Putamen (tissue), 1 donor: ENCODE measurements at places on chromosomes 16 and 17.

DNA sequence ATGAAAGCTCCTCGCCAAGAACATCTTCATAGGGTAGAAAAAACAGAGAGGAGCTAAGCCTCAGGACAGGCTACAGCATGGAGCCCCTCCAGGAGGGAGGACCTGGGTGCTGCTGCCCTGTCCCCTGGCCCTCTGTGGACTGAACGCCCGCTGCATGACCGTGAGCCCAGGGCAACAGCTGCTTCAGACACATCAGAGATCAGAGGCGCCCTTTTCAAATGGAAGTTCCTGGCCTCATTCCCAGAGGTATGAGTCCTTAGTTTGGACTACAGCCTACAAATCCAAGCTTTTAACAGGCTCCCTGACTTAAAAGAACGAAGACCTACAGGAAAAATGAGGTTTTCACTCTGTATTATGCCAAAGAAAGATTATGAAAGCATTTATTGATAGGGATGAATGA, 48.5 kb downstream of the ZNF18 start:
- DNase-seq = no peak

DNA sequence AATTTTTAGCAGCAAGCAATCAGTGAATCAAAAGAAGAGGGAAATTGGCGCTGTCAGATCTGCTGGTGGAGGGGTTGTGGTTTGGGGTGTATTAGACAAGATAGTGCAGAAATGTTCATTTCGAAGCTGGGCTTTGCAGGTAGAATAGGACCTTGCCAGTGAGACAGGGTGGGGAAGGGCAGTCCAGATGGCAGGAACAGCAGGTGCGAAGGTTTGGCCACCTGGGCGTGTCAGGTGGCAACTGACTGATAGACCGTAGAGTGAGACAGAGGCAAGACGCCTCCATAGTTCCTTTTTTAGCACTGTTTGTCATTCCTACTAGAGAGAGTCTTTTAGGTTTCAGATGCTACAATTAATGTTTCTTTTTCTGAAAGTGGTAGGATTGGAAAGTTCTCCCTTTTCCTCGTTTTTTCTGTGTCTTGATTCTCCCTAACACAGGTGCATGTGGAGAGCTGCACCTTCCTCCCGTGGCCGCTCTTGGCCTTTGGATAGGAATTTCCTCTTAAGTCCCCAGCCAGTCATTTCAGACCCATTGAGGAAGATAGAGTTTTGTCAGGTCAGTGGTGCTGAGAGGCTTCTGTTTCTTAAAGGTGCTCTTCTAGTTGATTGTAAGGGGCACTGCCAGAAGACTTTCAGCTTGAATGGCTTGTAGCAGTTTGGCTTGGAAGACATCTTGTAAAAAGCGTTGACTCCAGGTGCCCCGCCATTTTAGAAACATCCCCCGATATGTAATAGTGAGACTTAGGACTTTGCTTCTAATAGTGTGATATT, 315.6 kb downstream of the SNX29 start:
- DNase-seq = peak; percentile 44

- DNase-seq = no peak
Measured at GRCh38 chr17:43591779-43592562, 45.8 kb upstream of the ETV4 start.

GRCh38 chr17:70618641-70619040, 449.3 kb downstream of the KCNJ2 start:
- DNase-seq = no peak

- no peak for DNase-seq
Measured at GRCh38 chr17:64126918-64127317, 3.0 kb downstream of the ERN1 start.

- no peak for DNase-seq
Measured at GRCh38 chr16:21985524-21985923, 15.4 kb downstream of the PDZD9 start.

GRCh38 chr16:11094857-11095565, 150.6 kb downstream of the CLEC16A start:
- peak; percentile 26 for DNase-seq

GRCh38 chr17:40218006-40218739, 931 bp upstream of the WIPF2 start:
- no peak for DNase-seq

- no peak for DNase-seq
Measured at GRCh38 chr16:81632392-81633146, 146.5 kb upstream of the PLCG2 start.

DNA sequence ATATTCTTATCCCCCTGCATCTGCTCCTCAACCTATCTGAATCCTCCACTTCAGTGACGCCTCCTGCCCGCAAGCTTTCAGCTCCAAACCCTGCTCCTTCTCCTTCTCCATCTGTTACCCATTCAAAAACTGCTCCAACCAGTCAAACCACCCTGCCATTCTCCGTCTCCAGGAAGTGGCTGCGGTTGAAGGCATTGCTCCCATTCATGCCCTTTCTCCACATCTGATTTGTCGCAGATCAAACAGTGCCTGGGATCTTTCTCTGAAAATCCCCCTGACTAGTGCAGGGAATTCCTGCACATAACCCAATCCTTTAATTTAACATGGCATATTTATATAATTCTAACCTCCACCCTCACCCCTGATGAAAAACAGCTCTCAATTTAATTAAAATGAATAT, 56.3 kb downstream of the SLFN5 start:
- no peak for DNase-seq

DNA sequence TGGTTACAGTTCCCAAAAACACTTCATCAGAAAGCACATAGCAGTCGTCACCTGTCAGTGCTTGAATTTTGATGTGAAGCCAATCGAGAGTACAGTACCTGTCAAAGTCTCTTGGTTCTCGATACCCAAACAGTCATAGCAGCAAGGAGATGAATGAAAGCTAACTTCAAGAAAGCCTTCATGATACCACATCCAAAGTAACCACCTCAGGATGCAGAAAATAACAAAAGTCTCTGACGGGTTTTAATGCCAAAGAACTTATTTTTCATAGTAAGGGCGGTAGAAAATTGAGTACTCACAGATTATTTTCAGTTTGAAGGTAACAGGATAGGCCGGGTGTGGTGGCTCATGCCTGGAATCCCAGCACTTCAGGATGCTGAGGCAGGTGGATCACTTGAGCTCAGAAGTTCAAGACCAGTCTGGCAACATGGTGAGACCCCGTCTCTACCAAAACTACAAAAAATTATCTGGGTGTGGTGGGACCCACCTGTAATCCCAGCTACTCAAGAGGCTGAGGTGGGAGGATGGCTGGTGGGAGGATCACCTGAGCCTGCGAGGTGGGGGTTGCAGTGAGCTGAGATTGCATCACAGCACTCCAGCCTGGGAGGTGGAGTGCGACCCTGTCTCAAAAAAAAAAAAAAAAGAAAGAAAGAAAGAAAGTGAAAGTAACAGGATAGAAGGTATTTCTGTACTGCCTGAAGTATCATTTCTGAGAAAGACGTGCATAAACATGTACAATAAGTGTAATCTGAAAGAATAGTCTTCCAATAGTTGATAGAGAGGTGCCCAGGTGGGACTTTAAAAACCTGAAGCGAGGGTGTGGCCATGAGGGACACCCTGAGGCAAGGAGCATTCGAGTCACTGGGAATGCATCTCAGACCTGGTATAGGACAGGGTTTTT, 15.4 kb downstream of the MFSD11 start:
- no peak for DNase-seq

DNA sequence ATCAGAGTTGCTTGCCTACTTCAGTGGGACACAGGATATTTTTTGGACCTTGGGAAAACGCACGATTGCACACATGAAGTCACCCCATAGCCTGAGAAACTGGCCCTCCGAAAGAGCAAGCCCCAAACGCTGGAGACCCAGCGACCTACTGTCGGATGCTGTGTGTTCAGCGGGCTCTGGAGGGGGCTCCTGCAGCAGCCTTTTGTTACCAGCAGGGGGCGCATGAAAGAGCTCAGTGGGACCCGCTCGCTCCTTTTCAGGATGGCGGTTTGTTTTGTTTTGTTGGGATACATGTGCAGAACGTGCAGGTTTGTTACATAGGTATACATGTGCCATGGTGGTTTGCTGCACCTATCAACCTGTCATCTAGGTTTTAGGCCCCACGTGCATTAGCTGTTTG, 28.4 kb downstream of the MYH3 start:
- DNase-seq = no peak

DNA sequence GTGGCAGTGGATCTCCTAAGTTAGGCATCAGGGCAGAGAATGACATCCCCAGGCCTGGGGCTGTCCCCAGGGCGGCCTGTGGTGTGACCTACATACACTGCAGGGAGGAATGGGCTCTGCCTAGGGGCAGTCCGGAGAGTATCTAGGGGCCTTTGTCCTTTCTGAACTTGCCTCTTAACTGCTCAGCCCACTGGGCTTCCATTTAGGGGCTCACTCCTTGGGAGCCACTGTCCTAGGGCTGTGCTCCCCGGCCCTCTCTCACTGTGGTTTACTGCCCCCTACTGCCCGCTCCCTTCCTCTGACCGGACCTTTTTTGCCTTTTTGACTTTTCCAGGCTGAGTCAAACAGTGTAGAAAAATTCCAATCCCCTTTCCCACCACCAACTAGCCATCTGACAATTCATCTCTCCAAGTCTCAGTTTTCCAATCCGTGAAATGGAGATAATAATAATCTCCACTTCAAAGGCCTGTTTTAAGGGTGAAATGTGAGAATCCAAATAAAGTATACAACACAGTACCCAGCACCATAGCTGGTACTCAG, 66.8 kb downstream of the DNAH3 start:
- peak; percentile 3 for DNase-seq

DNA sequence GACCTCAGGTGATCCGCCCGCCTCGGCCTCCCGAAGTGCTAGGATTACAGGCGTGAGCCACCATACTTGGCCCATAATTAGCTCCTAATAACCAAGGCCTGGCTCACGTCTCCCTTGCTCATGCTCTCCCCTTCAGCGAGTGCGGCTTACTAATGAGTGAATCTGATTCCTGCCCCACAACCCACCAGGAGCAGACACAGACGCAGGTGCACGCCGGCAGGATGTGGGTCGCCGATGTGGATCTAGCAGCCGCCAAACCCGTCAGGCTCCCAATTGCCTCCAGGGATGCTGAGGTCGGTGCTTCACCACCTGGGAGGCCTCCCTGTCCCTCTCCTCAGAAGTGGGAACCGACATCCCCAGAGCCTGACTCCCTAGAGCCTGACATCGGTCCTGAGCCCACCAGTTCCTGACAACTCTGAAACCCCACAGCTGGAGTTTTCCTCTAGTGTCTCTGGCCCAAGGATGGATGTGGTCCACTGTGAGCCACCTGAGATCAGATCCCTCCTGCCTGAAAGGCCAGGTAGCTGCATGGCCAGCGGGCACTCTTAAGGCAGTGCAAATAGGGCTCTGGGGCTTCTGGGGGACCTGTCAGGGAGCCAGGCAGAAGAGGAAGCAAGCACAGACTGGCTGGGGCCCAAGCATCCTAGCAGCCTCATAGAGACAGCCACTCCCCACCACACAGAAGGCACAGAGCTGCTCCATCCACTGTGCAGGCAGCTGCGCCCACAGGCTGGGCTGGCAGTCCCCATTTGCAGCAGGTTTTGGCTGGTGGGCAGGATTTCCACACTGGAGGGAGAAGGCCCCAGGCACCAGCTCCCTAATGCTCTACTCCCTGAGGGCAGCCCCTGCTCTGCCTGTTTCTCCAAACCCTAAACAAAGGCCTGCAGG, 10.8 kb downstream of the EXOC7 start:
- DNase-seq = no peak

GRCh38 chr16:85867189-85867588, 31.8 kb upstream of the IRF8 start:
- no peak for DNase-seq

DNA sequence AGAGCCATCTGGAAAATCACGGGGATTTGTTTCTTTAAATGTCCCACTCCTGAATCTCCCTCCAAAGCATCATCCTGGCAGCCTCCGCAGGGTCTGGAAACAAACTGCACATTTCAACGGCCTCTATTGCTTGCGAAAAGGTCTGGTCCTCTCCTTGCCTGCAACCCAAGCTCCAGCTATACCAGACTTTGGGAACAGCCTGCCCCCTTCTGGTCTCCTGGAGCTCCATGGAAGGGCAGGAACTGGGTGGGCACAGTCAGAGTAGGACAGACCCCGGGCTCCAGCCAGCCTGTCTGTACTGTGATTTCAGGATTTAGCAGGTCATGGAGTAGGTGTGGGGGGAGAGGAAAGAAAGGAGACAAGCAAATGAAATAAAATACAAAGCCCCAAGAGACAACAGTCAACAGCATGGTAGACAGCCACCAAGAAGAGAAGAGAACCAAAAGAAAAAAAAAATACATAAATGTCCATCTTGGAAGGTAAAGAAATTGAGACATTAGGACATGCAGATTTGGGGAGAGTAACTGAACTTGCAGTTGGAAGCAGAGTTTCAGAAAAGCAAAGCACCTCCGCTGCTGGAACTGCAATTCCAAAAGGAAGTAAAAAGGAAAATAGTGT, 2.7 kb downstream of the XYLT1 start:
- DNase-seq = peak; percentile 79

DNA sequence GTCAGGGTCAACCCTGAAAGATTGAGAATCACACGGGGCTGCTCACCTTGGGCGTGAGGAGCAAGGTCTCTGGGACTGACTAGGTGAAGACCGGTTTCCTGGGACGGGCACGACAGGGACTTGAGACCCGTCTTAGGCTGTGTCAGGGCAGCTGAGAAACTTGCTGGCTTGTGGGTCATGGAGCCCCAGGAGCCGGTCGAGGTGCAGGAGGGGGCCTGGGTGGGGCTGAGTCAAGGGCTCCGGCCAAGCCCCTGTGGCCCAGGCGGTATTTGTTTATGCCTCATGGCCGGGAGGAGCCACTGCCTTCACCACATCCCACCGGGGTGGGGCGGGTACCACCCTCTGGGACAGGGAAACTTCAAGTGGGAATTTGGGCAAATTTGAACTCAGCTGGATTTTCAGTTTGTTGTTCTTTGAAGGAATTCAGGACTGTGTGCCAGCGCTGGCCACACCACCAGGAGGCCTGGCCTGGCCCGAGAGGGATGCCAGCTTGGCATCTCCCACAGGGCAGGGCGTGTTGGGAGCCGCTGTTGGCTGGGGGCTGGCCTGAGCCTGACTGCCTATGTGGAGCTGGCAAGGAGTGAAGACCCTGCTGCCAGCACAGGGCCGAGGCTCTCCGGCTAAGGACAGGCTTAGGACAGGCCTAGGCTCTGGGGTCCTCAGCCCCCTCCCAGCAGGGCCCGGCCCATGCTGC, 116.1 kb downstream of the METRNL start:
- no peak for DNase-seq

GRCh38 chr17:76643553-76644148, at the start of gene ST6GALNAC1:
ST6GALNAC1 (minus strand) TSS chr17:76643757; CDS start chr17:76643638, 119 bp downstream.
- no peak for DNase-seq

GRCh38 chr16:51621610-51622009, 470.5 kb upstream of the SALL1 start:
- no peak for DNase-seq

- no peak for DNase-seq
Measured at GRCh38 chr16:60414613-60415012, 1621.6 kb downstream of the CDH8 start.

GRCh38 chr17:77496831-77497577, 356.2 kb downstream of the SEC14L1 start:
- no peak for DNase-seq
